ENCODE measurements at places on chromosomes 2 and 18.

GRCh38 chr2:43123981-43124686 lies 102.3 kb downstream of the ZFP36L2 start:
- no peak for DNase-seq

- DNase-seq = no peak
Observed at GRCh38 chr2:80548469-80548868, 243.9 kb upstream of the LRRTM1 start.

DNA sequence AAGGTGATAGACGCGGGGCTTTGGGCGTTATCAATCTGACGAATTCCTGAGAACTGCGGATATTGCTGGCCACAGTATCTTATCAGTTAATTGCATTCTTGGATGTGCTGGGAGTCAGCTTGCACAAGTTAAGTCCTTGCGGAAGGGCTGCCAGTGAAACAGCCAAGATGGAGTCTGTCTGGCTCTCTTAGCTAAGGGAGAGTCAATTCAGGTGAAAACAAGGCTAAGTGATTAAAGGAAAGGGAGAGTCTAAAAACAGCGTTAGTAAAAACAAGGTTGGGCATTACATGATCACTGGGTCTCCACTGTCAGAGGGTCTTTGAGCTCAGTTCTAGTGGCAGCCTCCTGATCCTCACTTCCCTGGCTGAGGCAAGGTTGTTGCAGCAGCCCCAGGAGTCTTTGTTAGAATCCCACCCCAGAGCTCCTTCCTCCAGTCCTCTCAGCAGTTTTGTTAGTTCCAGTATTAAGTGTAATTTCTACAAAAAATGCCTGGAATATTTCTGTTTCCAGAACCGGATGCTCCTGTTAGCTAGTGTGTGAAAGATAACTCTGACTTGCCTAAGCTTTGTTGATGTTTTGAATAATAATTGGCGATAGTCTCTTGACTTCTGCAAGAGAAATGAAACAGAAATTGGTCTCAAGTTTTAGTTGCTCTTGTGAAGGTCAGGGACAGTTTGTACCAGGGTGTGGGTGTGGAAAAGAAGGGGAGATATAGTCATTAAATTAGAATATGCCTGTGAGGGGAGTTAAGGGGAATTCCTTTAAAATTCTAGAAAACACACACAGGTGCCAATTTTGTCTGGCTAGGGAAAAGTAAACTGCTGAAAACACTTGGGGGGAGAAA lies 10.6 kb downstream of the CFLAR start:
- DNase-seq = no peak

DNA sequence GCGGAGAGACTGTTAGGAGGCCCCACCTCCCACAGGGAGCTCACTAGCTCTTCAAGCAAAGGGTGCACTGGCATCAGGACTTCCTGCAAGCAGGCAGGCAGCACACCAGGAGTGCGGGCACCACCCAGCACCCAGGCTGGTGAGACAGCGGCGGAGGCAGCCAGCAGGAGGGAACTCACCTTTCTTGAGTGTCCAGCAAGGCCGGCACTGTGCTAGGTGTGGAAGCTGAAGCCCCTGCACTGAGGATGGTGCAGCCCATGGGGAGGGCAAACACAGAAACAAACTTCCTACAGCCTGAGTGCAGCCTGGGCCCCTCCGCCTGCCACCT lies 100.7 kb upstream of the ID2 start:
- DNase-seq = no peak
